Astrocyte of the spinal cord (primary cell): ENCODE measurements at places on chromosomes 11 and 22.

- no peak for DNase-seq
Observed at GRCh38 chr22:24026056-24026455, 15.0 kb downstream of the CABIN1 start.

DNA sequence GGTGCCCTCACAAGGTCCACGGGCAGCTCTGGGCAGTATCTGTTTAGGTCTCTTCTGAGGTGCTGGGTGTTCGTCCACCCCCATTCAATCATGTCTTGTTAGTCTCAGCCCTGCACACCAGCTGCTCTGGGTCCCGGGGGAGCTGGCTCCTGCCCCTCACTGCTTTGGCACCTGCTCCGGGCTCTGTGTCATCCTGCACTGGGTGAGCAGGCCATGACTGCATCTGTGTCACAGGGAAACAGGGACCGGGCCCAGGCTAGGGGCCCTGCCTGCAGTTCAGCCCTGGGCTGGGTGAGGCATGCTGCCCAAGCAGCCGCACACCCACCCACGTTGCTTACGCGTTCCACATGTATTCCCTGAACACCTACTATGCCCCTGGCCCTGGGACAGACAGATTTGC lies 43.9 kb downstream of the ELFN2 start:
- no peak for DNase-seq

DNA sequence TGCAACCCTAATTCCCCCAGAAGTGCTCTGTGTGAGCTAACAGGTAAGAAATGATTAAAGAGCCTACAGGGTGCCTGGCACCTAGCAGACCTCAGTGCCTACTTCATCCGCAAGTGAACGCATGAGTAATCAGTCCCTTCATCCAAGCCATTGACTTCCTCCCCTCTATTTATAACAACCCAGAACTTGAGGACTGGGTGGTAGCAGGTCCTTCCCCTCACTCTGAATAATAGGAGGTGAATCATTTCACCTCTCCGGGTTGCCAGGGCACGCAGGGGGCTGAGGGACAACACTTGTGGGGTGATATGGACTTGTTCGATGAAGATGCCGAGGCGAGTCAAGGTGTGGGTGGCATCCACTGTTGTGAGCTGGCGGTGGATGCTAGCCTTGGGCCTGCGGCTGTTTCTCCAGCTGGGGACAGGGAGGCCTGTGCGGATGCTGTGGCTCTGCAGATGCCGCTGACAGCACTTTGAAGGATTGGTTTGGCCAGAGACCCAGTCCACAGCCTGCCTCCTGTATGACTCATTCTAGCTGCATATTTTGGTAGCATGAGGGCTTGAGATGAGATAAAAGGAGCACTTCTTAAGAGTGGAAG lies 11.7 kb upstream of the SORL1-AS1 start:
- peak; percentile 88 for DNase-seq

GRCh38 chr11:93196816-93197379 lies 893 bp downstream of the SLC36A4 start:
- no peak for DNase-seq

GRCh38 chr22:46024136-46024840 lies 47.3 kb upstream of the WNT7B start:
- DNase-seq, result no peak

- DNase-seq, result peak; percentile 54
Observed at GRCh38 chr11:12860827-12861226, 148.3 kb upstream of the RASSF10 start.

- DNase-seq, result no peak
Observed at GRCh38 chr22:44359496-44360110, 46.9 kb upstream of the SHISAL1 start.
